ENCODE measurements at places on chromosomes 1 and 21.

DNA sequence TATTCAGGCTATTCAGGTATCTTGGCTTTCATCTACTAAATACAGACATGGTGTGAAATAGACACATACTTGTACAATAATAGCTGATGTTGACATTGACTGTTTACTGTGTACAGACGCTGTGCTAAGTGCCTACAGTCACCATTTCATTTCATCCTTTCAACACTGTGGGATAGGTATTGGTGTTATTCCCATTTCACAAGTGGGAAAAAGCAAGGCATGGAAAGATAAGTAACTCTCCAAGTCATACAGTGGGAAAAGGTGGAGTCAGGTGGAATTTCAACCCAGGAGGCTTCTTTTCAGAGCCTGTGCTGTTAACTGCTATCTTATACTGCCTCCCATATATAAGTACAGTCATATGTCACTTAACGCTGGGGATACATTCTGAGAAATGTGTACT lies 49.6 kb upstream of the ATP1A1 start:
- DNase-seq = no peak

GRCh38 chr1:197314682-197315081 lies 46.6 kb downstream of the CRB1 start:
- DNase-seq = peak; percentile 12

GRCh38 chr1:15076807-15077206 lies 76.7 kb upstream of the TMEM51 start:
- no peak for DNase-seq

GRCh38 chr1:76901158-76901767 lies 34.0 kb downstream of the ST6GALNAC5 start:
- no peak for DNase-seq

DNA sequence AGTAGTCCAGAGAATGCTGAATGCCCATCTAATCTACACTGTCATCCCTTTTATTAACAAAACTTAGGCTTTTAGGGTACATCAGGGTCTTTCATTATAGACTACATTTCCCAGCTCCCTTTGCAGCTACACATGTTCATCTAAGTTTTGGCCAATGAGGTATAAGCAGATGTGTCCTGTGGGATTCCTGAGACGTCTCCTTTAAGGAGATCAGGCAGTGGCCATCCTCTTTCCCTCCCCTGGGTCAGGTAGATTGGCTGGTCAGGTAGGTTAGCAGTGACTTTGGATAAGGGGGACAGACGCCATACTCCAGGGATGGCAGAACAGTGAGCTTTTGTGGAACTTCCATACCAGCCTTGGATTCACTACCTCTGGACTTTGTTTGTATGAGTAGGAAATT lies 188.3 kb downstream of the FGGY start:
- DNase-seq = no peak

- DNase-seq = peak; percentile 92
Measured at GRCh38 chr1:61184040-61184713, 101.8 kb downstream of the NFIA start.

DNA sequence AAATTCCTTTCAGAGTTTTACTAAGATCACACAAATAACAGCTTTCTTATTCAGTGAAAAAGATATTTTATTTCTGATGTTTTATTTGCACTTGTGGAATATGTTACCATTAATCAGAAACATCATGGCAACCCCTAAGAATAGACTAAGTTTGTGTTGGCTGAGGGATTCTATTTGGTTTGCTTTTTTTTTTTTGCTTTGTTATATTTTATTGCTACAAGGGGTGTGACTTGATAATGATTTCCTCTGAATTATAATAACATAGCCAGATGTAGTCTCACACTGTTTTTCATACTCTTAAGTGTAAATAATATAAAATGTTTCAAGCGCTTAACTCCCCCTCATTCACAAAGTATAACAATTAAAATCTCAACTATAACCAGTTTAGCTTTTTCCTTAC lies 20.0 kb downstream of the GLRX2 start:
- DNase-seq = no peak

DNA sequence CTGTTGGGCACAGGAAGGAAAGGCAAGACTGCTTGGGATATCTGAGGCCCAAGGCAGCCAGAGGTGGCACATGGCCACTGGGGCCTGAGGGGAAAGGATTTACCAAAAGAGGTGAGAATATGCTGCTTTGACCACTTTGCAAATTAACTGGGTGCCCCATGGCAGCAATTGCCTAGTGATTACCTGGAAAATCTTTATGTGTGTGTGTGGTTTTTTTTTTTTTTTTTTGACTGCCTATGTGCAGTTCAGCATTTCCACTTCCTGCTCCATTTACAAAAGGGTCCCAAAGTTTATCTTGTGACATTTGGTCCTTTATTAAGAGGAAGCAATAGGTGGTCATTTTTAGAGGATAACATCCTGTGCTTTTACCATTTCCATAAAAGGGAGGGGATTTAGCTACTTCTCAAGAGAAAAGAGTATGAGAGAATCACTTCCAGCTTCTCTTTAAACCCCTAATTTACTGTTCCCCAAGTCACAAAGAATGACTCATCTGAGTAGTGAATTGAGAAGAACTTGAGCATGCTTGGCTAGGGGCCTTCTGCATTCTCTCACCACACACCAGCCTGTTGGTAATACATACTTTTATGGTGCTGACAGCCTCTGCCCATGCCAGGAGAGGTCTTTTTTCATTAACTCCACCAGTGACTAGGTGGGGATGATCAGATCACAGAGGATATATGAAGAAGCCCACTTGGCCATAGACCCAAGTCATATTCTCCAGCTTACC lies 52.1 kb downstream of the SYDE2 start:
- DNase-seq = no peak

- no peak for DNase-seq
Measured at GRCh38 chr1:226886122-226886901, 15.9 kb downstream of the PSEN2 start.

GRCh38 chr1:8540261-8540941 lies 222.5 kb downstream of the SLC45A1 start:
- peak; percentile 33 for DNase-seq

- DNase-seq = no peak
Measured at GRCh38 chr1:98403963-98404480, 257.5 kb upstream of the SNX7 start.

- no peak for DNase-seq
Measured at GRCh38 chr1:43847882-43848281, 85.7 kb upstream of the ARTN start.

GRCh38 chr21:36773117-36773516 lies 74.2 kb downstream of the SIM2 start:
- peak; percentile 55 for DNase-seq

DNA sequence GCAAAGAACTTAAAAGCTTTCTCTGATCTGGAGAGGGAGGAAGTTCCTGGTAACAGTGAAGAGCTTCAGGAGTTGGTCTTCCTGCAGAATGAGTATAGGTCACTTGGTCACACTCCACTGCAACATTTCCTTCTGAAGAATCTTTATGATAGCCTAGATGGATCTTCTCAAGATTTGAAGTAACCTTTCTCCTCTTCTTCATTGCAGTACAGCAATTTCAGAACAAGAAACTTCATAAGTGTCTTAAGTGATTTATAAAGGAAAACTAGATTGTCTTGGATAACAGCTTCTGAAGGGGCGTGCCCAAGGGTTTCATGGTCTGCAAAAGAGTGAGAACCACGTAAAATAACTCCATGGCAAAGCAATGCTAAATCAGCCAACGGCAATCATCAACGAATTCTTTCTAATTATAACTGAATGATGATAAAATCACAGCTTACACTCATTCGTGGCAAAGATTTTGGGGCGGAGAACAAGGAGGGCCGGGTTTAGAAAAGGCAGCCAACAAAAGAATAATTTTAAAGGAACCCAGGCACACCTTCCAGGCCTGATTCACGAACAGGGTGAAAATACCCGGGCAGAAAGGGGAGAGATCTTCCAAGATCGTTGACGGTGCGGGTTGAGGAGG lies 53.9 kb upstream of the ASPM start:
- peak; percentile 60 for DNase-seq

GRCh38 chr1:231603598-231604275 lies 22.9 kb upstream of the DISC1 start:
- peak; percentile 69 for DNase-seq

DNA sequence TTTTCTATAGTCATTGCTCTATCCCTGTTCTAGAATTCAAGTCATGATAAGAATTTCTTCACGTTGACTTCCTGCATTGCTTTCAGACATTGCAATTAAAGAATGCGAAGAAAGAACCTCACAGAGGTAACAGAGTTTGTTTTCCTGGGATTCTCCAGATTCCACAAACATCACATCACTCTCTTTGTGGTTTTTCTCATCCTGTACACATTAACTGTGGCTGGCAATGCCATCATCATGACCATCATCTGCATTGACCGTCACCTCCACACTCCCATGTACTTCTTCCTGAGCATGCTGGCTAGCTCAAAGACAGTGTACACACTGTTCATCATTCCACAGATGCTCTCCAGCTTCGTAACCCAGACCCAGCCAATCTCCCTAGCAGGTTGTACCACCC lies 10.6 kb downstream of the APCS start:
- DNase-seq = no peak

GRCh38 chr1:19429611-19430010 lies 55.7 kb downstream of the CAPZB start:
- DNase-seq = no peak

DNA sequence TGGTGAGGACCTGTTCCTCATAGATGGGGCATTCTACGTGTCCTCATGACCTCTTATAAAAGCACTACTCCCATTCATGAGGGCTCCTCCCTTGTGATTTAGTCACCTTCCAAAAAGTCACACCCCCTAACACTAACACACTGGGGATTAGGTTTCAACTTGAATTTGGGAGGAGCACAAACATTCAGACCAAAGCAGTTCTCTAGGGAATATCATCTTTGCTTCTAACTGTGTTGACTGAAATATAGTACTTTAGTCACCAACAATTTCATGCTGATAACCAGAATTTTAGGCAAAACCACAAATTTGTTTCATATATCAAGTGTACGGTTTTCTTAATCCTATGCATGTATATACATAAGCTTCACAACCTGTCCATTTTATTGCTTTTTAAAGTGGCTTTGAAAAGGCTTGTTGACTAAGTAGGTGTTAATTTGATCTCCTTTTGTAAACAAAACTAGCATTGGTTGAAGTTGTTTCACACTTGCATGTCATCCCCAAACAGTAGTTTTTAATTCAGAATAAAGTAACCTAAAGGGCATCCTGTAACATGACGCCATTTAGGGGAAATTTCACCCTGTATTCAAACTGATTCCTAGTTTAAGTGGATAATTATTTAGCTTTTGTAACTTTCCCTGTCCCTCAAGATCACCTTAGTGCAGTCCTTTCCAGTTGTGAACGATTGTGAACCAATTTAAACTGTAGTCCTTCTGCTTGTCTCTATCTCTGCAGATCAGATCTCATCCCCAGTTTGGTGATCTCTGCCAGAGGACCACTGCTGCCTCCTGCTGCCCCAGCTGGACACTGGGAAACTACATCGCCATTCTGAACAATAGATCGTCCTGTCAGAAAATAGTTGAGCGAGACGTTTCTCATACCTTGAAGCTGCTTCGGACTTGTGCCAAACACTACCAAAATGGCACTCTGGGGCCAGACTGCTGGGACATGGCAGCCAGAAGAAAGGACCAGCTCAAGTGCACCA lies 141.1 kb downstream of the TLR5 start:
- no peak for DNase-seq

- DNase-seq = no peak
Measured at GRCh38 chr1:62269851-62270495, 49.3 kb downstream of the KANK4 start.
